Ascending aorta (tissue), 2 donors: ENCODE measurements at places on chromosomes 3 and 15.

DNA sequence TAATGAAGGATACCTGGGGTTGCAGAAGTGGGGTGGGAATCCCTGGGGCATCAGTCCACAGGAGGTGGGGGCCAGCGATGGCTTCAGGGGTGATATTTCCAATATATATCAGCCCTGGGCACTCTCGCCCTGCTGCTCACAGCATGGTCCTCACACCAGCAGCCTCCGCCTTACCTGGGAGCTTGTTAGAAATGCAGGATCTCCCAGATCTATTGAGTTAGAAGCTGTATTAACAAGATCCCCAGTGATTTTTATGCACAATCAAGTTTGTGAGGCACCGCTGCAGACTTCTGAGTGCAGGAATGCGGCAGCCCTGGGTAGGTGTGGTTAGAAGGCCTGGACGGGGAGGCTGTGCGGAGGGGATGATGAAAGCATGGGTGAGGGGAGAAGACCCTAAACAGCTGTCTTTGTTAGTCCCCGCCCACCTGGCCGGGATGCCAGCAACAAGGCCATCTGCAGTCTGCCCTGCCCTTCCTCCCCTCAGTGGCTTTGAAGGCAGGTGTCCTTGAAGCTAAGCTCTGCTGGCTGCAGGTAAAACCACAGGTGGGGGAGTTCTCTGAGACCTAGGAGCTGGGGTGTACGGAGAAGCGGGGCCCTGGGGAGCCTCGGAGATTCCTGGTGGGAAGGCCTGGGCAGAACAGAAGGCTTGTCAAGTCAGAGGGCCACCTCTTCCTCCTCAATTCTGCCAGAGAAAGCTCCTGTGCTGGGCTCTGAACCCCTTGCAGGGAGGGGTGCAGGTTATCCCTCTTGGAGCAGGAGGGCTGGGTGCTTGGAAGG lies 11.4 kb downstream of the FAM107A start:
- no peak for DNase-seq

GRCh38 chr3:35871009-35871408 lies 231.7 kb downstream of the ARPP21 start:
- no peak for DNase-seq

- no peak for DNase-seq
Measured at GRCh38 chr3:150079029-150079739, 108.5 kb upstream of the PFN2 start.

DNA sequence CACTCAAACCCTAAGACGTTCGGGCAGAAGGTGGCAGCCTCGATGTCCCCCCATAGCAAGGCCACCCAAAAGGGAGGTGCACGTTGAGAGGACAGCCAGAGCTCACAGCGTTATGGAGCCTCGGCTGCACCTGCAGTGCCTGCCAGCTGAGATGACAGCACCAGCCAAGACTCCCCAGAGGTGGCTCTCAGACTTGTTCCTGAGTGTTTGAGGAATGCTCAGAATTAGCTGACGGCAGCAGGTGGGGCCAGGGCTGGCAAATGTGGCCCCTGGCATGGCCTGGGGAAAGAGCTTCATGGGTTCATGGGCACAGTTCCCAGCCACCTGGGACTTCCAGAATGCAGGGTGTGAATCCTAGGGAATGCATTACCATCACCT lies 177.8 kb downstream of the KLF13 start:
- DNase-seq = no peak

- no peak for DNase-seq
Measured at GRCh38 chr3:5572168-5572567, 384.7 kb downstream of the EDEM1 start.
